ENCODE measurements at places on chromosomes 3 and 15.

DNA sequence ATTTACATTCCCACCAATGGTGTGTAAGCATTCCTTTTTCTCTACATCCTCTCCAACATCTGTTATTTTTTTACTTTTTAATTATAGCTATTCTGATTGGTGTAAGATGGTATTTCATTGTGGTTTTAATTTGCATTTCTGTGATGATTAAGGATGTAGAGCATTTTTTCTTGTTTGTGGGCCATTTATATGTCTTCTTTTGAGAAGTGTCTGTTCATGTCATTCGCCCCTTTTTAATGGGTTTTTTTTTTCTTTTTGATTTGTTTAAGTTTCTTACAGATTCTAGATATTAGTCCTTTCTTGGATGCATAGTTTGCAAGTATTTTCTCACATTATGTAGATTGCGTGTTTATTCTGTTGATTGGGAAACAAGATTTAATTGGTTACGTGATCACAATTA, 14.2 kb downstream of the RAP2B start:
- ATAC-seq: no peak

- no peak for ATAC-seq
Observed at GRCh38 chr3:52983336-52983807, 62.5 kb downstream of the SFMBT1 start.

GRCh38 chr3:127016043-127016343, 33.1 kb downstream of the PLXNA1 start:
- no peak for ATAC-seq

- peak; percentile 76 for ATAC-seq
Observed at GRCh38 chr3:36520241-36521006, 140.1 kb downstream of the STAC start.

GRCh38 chr3:184523825-184524615, 37.6 kb upstream of the EPHB3 start:
- ATAC-seq: peak; percentile 81

DNA sequence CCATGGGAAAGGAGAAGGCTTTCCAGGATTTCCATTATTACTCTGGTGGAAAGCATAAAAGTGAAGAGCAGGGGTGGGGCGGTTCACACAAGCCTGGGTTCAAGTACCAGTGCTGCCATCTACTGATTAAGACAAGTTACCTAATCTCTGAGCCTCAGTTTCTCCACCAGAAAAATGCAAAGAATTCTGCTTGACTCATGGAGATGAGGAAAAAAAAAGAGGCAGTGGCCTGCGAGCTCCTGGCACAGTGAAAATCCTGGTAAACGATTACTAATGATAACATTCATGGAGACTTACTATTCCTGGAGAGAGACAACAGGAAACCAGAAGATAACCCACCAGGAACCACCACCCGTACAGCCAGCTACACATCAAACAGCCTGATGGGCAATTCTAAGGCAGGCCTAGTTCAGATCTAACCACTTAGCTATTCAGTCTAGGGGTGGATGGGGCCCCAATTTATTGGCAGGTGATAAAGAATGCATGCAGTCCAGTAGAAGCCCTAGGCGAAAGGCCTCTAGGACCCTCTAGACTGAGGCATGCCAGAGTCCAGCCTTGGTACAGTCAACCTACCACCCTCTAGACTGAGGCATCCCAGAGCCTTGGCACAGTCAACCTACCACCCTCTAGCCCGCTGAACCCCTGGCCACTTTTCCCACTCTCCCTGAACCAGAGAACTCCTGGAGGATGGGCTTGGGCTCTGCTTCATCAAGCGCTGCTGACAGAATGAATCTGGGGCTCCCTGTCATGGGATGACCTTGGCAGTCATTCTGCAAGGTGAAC, 2.5 kb downstream of the AMOTL2 start:
- no peak for ATAC-seq

GRCh38 chr3:171230865-171231264, 204.3 kb upstream of the SLC2A2 start:
- ATAC-seq: peak; percentile 41

- ATAC-seq: no peak
Observed at GRCh38 chr15:41556677-41557076, 2.3 kb upstream of the TYRO3 start.

DNA sequence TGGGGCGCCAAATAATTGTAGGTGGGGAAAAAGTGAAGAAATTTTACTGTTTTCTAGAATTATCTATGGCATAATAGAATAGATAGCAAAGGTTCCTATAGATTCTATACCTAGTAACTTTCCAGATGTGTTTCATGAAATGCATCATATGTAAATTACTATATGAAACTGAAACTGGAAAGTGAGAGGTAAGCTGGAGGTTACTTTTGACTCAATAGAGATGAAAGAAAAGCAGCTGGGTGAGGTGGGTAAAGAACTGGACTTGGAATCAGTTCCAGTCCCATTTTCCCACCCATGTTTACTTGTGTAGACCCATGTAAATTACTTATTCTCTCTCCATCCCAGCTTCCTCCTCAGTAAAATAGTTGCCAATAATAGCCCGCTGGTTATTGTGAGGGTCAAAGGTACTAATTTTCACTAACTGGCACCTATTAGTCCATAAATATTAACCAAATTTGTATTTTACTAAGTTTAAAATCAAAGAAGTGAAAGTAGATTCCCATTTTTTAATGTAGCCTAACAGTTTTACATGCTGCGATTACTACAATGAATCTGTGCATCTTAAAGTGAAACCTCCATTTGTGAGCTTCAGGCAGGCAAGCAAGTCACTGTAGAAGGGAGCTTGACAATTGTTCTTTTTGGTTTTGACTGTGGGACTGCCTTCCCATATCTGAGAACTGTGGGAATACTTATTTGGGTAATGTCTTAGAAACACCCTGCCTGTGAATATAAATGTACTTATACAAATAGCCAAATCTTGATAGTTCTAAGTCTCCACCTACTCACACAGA, 312.1 kb downstream of the SLC9A9 start:
- ATAC-seq: peak; percentile 32

DNA sequence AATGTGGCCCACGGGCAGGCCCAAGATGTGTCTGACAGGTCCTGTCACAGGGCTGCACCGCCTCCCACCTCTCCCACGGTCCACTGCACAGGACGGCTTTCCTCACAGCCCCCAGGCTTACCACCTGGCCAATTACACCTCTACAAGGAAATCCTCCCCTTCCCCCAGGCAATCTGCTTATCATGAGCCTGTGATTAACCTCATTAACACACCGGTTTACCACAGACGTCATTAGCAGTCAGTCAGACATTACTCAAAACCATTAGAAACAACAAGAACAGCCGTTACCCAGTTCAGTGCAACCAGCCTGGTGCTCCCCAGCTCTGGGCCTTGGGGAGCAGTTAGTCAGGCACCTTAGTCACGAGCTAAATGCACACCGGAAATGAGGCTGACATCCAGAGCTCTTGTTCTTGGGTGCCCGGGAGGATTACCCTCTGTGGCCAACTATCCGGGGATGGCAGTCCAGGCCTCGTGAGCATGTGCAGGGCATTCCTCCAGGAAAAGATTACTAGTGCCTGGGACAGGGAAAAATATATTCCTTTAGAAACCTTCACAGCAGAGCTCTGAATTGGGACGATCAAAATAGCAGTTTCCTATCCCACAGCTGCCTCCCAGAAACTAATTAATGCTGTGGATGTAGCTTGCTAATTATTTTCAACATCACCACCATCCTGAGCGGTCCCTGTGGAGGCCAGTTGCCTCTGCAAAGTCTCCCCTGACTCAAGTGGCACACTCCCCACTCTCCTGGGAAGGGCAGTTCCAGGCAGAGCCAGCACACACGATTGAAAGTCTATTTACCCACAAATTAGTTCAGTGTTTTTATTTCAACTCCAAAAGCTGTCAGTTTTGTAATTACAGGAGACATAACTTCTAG, 117.4 kb upstream of the ZBED2 start:
- no peak for ATAC-seq

- ATAC-seq: no peak
Observed at GRCh38 chr3:119326976-119327375, 32.8 kb downstream of the ARHGAP31 start.

Measured in SK-N-SH treated with all-trans-retinoic acid at 6 μM for 48 hours (cell line).